ENCODE measurements at places on chromosomes 13 and 19.
A peak's percentile ranks its signal among the peaks of the same experiment; 100 is the strongest.

- peak; percentile 56 for DNase-seq
These were observed 9.5 kb downstream of the GPX4 start for GRCh38 chr19:1113030-1113985.

DNA sequence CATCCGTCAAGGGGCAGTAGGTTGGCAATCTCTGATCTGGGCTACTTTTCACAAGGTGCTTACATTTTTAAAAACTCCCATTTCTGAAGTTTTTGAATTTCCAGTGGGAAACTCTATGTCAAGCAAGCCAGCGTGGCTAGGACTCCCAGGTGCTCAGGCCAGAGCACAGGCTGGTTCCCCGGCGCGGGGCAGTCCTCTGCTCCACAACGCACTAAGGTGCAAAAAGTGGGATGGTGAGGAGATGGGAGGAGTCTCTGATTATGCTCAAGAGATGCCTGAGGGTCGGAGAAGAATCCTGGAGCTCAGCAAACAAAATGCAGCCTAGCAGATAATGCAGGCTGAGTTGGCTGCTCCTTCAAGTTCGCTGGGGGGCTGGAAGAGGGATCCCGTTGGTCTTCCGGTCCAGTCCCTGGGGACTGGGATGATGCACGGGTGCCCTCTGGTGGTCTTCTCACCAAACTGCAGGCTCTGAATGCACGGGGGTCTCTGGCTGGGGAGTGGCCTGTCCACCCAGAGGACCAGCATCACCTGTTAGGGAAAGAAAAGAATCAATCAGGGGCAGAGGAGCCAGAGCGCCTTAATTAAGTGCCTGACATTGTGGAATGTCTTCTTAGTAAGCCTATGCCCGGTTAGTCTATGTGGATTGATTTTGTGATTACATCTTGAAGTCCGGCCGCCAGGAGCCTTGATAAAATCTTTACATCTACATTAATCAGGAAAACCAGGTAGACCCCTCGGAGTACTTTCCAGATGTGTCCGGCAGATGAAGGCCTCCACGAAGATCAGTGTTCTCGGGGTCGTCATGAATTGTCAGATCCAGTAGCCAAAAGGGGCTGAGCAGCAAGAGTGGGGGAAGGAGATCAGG is 244.4 kb upstream of the MAB21L1 start:
- DNase-seq, result no peak

DNA sequence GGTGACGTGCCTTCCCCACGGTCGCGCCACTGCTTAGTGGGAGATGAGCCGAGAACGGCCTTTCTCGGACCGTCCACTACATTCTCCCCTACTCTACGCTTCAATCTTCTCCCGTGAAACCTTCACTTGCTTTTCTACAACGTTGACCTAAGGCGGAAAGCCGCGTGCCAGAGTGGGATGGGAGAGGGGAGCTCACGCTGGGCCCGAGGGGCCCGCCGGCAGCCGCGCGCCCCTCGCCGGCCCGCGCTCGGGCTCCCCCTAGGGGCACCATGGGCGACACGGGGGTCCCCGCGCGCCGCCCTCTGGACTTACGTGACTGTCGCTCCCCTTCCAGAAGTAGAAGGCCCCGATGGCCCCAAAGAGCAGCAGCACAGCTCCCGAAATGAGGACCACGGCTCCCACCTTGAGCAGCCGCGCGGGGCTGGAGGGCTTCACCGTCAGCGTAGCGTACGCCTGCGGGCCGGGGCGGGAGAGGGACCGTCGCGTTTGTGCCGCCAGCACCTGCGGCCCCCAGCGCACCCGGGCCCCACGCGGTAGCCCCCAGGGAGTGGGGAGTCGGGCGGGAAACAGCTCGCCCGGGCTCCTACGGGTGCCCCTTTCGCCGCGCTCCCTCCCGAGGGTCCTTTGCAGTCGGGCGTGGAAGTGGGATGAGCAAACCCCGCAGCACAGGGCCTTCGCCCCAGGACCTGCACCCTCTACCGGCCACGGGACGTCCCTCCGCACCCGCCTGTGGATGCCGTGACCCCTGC is 727 bp downstream of the CNMD start:
- no peak for DNase-seq

DNA sequence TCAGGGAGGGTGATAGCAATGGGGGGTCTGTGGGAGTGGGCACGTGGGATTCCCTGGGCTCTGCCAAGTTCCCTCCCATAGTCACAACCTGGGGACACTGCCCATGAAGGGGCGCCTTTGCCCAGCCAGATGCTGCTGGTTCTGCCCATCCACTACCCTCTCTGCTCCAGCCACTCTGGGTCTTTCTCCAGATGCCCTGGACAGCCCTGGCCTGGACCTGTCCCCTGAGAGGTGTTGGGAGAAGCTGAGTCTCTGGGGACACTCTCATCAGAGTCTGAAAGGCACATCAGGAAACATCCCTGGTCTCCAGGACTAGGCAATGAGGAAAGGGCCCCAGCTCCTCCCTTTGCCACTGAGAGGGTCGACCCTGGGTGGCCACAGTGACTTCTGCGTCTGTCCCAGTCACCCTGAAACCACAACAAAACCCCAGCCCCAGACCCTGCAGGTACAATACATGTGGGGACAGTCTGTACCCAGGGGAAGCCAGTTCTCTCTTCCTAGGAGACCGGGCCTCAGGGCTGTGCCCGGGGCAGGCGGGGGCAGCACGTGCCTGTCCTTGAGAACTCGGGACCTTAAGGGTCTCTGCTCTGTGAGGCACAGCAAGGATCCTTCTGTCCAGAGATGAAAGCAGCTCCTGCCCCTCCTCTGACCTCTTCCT is 9.3 kb upstream of the CEACAM7 start:
- DNase-seq, result no peak

- no peak for DNase-seq
These were observed 148.9 kb downstream of the USP12 start for GRCh38 chr13:27022571-27023311.

DNA sequence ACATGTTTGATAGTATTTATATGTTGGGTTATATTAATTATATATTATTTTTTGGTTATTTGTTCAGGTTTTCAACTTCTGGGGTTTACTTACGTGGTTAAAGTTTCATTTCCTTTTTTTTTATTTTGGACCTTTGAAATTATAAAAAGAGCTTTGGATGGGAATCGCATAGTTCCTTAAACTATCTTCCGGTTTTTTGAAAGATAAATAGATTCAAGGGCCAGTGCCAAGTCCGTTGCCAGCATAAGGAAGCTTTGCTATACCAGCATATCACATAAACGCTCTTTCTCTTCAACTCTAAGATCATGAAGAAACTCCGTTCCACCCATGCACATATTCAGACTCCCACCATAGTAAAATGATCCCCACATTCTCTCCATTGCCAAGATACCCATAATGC is 7.4 kb upstream of the OXGR1 start:
- no peak for DNase-seq

DNA sequence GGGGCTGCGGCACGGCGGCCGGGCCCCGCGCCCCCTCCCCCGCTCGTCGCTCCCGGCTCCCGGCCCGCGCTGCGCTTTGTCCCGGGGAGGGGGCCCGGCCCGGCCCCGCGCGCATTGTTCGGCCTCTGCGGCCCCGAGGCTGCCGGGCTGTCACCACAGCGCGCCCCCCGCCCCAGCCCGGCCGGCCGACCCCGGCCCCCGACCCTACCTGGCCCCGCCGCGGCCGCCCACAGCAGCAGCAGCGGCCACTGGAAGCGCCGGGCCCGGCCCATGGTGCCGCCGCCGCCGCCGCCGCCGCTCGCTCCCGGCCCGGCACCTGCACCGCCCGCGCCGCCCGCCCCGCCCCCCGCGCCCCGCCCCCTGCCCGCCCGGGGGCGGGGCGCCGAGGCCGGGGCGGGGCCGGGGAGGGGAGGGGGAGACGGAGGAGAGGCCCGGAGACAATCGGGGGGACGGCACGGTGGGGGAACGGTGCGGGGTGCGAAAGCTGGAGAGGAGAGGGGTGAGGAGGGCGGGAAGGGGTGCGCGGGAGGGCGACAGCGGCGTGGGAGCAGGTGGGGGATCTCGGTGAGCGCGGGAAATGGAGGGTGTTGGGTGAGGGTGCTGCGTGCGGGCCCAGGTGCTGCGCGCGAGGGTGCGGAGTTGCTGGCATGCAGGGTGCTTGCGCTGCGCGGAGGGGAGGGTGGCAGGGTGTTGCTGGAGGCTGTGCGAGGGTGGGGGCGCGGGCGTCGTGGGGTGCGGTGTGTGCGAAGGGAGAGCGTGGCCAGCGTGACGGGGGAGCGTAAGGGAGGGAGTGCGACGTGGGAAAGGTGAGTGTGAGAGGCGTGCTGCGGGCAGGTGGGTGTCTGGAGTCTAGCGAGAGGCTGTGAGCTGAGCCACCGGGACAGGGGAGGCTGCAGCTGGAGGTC is at the start of gene CADM4:
Gene CADM4 (minus strand): TSS at position 332 of the 905 bp plus-strand sequence. CDS start 60 bp downstream, at position 272.
- DNase-seq, result no peak

GRCh38 chr19:29705706-29706105 is 9.4 kb downstream of the C19orf12 start:
- no peak for DNase-seq

DNA sequence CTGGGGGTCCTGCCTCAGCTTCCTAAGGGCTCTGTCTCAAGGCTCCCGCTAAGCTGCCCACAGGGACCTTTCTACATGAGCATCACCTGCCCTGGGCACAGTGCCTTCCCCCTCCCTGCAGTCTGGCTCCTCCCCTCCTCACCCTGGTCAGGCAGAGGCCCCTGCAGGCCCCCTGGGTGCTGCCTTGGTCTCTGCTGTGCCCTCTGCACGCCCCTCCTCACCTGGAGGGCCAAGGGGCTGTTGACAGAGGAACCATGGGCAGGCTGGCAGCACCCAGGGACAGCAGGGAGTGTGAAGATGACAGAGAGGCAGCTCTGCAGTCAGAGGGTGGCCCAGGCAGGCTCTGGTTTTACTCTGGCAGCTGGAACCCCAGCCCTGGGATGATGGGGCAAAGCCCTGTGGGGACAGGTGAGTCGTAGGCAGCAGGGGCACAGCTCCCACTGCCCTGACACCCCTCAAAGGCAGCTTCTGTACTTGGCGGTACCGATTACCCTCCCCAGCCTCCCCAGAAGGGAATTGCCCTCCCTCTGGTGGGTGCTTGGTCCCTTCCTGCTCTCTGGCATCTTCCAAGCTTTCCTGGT is 43.1 kb downstream of the SUGP2 start:
- DNase-seq, result no peak

GRCh38 chr13:104805346-104805745 is 1730.1 kb downstream of the EFNB2 start:
- DNase-seq, result no peak

GRCh38 chr19:7348587-7349230 is at the start of gene ARHGEF18:
TSS of gene ARHGEF18 (plus strand) at chr19:7348937. CDS start at chr19:7362891, 13,954 bp downstream.
- peak; percentile 67 for DNase-seq

- no peak for DNase-seq
These were observed 1.2 kb downstream of the MTIF3 start for GRCh38 chr13:27449081-27449603.

GRCh38 chr13:34360702-34361101 is 542.8 kb downstream of the RFC3 start:
- DNase-seq, result no peak

DNA sequence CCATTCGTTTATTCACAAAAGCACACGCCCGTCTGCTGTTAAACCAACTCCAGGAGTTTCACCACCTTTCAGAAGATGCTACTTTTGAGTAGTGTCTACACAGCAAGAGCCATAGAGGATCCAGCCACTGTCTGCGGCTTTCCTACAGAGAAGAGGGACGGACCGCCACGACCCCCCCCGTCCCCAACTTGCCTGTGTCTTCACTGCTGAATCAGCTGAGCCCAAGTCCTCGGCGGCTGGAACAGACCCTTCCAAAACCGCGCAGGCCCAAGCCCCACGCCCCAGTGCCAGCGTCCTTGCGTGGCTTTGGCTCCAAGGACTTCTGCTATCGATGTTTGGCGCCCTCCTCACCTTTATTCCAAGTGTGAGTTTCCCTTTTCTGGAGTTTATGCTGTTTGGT is 65.1 kb downstream of the SPACA7 start:
- no peak for DNase-seq

- DNase-seq, result no peak
These were observed 804 bp downstream of the ZNF708 start for GRCh38 chr19:21328406-21328805.

GRCh38 chr19:5504114-5504513 is 48.9 kb downstream of the ZNRF4 start:
- DNase-seq, result no peak

- DNase-seq, result no peak
These were observed 22.9 kb upstream of the OR10H1 start for GRCh38 chr19:15838351-15838750.

- no peak for DNase-seq
These were observed 2.0 kb downstream of the ZFP36 start for GRCh38 chr19:39408392-39409207.

DNA sequence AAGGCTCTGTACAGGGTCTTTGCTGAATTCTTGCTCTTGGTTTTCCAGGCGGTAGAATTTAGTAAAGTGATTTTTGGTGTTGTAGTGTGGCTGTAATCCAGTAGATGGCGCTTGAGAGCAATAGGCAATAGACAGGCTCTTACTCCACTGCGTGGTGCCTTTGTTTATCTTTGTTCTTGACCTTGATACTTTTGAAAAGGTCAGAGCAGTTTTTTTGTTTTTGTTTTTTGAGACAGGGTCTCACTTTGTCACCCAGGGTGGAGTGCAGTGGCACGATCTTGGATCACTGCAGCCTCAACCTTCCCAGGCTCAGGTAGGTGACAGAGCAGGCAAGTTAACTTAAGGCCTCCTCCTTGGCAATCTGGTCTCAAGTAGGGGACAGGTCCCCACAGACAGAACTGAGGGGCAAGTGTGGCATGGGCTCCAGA is 12.2 kb upstream of the LILRA5 start:
- DNase-seq, result peak; percentile 18

GRCh38 chr19:48206397-48207093 is 36.1 kb downstream of the ZSWIM9 start:
- no peak for DNase-seq

GRCh38 chr19:903266-903797 is 9.7 kb downstream of the R3HDM4 start:
- no peak for DNase-seq

GRCh38 chr19:2235381-2236063 is 607 bp downstream of the PLEKHJ1 start:
- no peak for DNase-seq

GRCh38 chr13:42532561-42533335 is 41.2 kb upstream of the TNFSF11 start:
- peak; percentile 46 for DNase-seq

GRCh38 chr13:41244556-41244955 is 18.8 kb downstream of the MTRF1 start:
- DNase-seq, result no peak

DNA sequence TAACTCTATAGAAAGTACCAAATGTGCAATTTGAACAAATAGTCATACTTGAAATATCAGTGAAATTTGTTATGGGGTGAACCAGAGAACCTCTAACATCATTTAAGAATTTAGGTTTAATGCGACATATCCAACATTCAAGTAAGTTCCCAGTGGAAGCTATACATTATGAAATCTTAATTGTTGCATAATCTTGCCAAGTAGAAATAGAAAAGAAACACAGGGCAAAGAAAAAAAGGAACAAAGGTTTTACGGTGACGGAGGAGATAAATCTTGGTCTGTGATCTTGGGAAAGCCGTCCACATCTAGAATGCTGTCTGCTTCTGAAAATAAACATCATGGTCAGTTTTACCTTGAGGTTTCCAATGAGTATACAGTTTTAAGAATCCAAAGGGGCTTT is 445.7 kb downstream of the RFC3 start:
- DNase-seq, result no peak

Data from GM12864 (cell line).